ENCODE measurements at places on chromosomes 6 and 20.

DNA sequence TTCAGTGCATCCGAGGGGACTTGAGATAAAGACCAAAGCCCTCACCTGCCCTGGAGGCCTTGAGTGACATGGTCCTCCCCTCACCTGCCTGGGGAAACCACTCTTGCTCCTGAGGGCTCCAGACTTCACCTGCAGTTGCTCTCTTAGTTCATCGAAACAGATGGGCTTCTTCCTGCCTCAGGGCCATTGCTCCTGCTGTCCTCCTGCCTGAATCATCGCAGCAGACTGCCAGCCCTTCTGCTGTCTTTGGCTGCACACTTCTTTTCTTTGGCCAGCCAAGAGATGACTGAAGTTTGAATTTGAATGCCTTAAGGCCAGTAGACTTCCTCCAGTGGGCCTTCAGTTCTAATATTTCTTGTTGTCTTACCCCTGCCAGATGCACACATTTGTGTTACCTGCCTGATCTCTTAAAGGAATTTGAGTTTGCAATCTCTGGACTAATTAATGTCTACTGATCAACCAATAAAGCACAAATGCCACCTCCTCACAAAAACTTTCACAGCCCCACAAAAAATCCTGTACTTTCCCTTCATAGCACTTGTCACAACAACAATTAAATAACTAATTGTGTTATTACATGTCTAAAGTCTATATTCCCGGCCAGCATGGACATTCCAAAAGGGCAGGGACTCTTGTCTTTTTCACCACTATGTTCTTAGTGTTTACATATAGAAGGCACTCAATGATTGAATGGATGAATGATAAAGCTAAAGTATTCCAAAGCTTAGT lies 56.7 kb upstream of the SGK1 start:
- DNase-seq, result no peak

- DNase-seq, result no peak
Observed at GRCh38 chr6:64243618-64244017, 608.0 kb downstream of the PHF3 start.

DNA sequence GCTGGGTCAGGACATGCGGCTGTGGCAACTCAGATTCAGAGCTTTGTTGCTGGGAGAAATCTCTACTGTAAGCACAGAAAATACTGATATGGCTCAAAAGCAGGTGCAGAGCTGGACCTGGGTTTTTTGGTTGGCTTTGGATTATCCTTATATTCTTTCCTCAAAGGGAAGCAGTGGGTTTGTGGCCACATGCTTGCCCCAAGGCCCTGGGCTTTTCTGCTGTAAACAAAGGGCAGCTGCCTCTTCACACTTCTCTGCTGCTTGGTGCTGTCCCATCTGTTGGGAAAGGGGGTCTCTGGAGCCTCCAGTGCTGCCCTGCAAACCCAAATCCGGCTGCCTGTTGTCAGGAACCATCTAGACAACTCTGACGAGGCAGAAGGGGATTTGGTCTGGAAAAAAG lies 52.4 kb downstream of the ANKRD6 start:
- DNase-seq, result no peak

DNA sequence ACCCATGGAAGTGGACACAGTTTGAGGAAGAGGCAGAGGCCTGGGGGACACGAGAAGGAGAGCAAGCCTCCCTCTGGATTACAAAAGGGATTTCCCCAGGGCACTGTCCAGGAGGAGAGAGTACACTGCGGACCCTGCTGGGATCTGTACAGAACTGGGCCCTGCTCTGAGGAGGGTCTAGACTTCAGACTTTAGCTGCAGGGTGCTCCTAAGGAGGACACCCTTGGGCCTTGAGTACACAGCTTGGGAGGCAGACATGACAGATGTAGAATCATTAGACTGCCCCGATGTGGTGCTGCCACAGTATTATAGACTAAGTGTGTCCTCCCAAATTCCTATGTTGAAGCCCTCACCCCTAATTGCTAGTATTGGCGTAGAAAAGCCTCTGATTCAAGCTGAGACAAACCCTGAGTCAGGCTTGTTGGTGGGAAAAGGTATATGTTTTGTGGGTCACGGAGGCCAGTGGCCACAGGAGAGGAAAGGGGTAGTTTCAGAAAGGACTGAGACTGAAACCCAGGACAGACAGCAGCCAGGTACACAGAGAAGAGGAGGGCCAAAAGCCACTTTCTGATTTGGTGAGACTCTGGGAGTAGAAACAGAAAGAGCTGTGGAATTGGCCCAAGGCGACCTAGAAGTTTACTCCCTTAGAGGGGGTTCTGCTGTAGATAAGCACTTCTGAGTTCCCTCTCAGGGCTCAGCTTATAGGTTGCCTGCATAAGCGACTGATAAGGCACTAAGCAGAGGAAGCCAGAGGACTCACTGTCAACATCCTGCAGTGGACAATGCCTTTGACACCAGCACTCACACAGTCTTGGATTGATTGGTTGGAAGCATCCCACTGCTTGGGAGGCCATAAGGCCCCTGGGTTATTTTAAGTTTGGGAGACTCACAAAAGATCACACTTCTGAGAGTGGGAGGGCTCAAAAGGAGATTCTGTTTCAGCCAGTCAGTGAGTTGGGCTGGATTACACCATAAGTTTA lies 16.5 kb upstream of the SH3BGRL2 start:
- DNase-seq, result no peak

DNA sequence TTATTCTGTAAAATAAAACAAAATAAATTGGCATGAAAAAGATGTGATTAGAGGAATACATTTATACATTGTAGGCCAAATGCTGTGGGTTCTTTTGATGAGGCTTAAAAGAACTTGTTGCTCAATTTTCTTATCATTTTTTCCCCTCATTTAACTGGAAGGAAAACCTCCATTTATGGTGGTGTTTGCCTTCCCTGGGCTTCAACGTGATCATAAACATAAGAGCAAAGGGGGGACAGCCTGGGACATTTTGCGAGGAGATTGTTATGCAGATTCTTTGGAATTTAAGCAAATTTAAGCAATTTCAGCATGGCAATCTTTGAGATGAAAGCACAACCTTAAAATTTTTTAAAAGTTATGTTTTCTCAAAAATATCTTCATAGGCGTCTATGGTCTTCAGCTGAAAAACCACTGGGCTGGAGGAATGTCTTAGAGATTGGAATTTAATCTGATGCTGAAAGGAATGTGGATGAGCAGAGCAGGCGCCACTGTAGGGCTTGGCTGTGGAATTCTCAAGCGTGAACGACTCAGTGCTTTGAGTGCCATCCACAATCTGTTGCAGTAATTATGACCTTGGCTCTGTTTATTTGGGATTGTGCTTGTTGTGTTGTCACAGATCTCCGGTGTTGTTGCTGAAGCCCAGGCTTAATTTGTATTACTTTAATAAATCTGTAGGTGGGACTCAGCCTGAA lies 149.4 kb upstream of the MLIP start:
- no peak for DNase-seq

DNA sequence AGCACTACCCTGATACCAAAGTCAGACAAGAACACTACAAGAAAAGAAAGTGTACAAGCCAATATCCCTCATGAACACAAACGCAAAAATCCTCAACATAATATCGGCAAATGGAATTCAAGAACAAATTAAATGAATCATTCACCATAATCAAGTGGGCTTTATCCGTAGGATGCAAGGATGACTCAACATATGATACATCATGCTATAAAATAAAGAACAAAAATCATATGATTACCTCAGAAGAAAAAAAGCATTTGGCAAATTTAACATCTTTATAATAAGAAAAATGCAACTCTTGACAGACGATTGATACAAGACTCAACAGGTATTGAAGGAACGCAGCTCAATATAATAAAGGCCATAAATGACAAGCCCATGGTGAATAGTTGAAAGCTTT lies 843.9 kb downstream of the FRK start:
- DNase-seq, result no peak

DNA sequence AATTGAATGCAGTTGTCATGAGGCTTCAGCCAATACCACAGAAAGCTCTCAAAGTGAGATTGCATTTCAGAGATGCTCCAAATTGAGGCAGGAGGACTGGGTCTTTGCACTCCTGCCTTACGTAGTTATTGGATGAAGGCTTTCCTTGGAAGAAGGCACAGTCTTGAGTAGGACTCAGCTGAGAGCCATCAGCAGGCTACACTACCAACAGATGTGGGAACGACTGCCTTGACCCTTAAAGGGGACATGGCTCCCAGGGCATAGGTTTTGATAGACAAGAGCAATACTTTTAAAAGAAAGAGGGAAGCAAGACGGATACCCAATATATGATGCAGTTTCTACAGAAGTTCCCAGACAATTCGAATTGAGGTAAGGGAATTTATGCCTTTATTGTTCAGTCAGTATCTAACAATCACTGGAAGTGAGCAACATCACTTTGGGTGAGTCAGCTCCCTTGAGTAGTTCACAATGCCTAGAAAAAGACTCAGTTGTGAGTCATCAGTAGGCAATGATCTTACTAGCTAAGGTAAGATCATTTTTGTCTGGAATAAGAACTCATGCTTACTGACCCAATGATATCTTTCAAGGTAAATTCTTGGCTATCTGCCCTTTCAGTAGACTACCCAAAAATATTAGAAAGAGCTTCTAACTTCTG lies 390.8 kb downstream of the GJA1 start:
- DNase-seq, result no peak

DNA sequence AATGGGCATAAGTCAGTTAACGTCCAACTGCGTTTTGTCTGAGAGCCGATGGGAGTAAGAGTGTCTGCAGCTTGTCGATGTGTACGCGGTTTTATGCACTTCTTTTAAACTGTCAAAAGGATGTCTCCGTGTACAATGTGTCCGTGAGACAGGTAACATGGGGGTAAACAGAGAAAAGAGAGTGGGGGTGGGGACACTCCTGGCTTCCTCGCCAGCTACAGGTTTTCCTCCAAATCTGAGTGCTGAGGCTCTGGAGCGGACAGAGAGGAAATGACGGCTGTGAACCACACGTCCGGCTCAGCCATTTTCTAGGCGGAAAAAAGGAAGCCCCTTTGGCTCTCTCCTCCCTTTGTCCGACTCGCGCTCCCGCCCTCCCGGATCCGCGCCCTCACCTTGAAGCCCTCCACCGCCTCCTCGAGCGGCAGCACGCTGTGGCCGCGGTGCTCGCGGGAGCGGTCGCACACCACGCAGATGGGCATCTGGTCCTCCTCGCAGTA lies 916 bp downstream of the TRIM27 start:
- DNase-seq, result peak; percentile 30

DNA sequence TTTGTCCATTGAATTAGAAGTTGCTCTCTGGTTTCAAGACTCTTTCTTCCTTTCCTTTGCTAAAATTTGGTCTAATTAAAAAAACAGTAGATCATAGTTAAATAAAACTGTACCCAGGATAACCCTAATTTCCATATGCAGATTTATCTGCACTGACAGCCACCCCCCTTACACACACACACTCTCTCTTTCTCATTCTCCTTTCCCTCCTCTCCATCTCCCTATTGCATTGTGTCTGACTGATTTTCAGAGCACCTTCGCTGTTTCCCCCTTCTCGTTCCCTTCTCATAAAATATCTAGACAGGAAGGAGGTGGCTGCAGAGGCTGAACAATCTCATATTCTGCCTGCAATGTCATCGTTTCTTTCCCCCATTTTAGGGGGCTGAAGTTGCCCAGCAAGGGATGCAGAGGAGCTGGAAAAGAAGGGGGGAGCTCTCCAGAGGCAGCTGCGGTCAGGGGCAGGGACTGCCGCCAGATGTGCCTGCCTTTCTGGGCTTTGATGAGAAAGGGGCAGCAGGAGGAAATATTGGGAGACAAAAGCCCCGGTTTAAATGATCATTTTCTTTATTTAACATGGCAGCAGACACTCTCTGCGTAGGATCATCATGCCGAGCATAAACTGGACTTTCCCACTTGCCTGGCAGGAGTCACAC lies 22.5 kb upstream of the MMS22L start:
- DNase-seq, result no peak

GRCh38 chr20:48038713-48039112 lies 253.4 kb upstream of the SULF2 start:
- no peak for DNase-seq

DNA sequence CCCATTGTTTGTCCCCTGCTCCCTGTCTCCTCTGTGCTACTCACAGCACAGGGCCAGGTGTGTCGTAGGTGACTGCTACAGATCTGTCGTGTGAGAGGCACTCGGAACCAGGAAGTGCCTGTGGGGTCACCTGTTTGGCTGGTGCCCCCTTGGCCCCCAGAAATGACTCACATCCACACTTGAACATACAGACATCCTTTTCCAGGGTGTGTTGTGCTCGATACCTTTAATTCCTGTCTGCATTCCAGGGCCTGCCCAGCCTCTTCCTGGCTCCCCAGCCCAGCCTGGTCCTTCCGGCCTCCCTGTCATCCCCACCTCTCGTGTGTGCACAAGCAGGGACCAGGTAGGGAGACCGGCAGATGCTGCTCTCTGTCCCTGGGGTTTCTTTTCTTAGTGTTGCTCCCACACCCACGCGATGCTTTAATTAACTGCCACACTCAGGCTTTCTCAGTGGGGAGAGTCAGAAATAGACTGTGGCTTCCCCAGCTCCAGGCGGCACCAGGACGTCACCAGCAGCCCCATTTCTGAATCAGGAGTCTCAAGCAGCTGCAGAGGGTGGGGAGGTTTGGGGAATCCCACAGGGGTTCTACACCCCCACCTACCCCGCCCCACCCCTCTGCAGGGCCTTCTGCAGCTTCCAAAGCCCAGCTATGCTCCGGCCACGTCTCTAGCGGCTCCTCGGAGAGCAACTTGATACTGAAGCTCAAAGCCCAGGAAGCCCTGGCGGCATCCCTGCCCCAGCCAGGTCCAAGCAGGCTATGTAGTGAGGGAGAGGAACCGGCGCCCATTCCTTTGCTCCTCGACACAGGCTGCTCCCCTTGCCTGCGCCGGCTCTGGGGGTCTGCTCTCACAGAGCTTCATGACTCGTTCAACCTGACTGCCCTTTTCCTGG lies 102.2 kb downstream of the SYCP2 start:
- no peak for DNase-seq

All from stimulated activated CD4-positive, alpha-beta T cell treated with anti-CD3 and anti-CD28 coated beads, Interleukin-4, amount 100 ng/mL, for 1 hour (primary cell).